GOT3 (cell line): ENCODE measurements at places on chromosomes 11 and 22.

DNA sequence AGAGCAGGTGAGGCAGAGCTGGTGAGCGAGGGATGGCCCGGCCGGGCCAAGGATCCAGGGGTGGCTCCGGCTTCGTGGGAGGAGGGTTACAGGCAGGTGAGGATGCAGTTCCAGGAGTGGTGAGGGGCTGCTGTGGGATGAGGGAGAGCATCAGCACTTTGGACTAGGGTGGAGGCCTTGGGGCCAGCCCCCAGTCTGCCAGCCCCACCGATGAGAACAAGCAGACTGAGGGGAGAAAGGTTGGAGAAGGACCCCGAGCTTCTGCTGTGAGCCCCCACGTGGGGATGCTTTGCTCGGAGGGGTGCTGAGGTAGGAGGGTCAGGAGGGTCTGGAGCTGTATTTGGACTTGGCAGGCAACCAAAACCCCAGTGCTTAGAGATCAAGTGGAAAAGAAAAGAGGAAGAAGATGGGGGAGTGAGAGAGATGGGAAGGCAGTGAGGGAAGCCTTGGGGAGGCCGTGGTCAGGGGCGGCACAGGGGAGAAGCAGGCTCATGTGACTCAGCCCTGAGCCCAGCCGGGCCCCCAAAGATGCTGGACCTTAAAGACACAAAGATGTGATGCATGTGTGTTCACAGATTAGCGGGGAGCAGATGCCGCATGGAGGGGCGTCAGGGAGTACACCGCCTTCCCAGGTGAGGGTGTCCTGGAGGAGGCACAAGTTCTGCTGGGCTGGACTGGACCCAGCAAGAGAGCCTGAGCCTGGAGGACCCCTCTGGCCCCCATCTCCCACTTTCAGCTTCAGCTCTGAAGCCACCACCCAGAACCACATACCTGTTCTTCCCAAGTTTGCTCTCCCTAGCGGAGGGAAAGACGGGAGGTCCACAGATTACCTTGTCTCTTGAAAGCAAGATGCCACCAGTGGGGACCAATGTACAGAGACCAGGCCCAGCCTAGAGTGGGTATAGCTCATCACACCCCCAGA is 91.3 kb downstream of the CDKN1C start:
- no peak for DNase-seq

DNA sequence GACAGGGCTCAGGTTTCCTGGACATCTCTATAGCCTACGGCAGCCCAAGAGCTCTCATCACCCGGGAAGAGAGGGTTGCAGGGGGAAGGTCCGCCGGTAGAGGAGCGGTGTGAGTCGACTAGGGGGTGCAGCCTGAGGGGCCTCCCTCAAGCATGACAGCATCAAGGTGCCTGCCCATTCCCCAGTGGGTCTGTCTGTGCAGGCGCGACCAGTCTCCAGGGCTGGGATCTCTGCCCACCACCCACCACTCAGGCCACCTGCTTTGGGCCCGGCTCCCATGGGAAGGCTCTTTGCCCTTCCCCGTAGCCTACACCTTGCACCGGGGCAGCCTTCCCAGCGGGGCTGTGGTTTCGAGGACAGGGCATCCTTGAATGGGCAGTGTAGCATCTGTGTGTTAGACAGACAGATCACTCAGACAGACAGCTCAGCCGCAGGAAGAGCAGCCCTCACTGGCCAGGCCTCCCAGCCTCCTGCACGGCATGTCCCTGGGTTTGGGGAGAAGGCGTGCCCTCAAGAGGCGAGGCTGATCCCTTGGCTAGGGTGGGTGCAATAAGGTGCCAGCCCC is 29.2 kb downstream of the CERK start:
- DNase-seq = no peak

DNA sequence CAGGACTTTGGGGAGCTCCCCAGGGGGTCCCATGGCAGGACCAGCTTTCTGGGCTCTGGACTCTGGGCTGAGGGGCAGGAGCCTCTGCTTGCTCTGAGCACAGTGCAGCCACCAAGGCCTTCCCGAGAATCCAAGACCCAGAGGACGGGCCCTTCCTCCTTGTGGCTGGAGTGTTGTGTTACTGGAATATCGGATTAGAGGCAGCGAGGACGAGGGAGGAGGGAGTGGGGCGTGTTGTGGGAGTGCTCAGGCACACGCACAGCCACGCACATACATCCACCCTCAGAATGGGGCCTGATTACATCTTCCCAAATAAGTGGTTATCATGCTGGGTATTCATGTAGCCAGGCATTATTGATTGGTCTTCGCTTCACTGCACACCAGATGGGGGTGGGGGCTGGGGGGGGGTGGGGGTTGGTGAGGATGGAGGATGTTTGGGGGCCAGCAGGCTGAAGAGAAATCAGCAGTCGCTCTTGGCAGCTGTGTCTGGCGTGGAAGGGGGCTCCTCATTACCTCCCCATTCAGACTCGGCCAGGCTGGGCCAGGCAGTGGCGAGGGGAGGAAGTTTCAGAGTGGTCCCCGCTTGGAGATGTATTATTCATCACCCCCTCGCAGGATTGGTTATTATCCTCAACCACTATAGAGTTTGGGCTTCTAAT is 120.9 kb downstream of the ST3GAL4 start:
- DNase-seq = no peak

GRCh38 chr11:35340715-35341114 is 78.6 kb downstream of the SLC1A2 start:
- DNase-seq = no peak

- no peak for DNase-seq
Measured at GRCh38 chr11:135046986-135047385, 634.9 kb upstream of the B3GAT1 start.

- no peak for DNase-seq
Measured at GRCh38 chr22:17481424-17481823, 81.9 kb upstream of the SLC25A18 start.
